EL (cell line): ENCODE measurements at places on chromosomes 3 and 15.

GRCh38 chr3:2512881-2513280 lies 414.2 kb downstream of the CNTN4 start:
- DNase-seq = no peak

GRCh38 chr15:81152799-81153198 lies 18.7 kb downstream of the CFAP161 start:
- no peak for DNase-seq

DNA sequence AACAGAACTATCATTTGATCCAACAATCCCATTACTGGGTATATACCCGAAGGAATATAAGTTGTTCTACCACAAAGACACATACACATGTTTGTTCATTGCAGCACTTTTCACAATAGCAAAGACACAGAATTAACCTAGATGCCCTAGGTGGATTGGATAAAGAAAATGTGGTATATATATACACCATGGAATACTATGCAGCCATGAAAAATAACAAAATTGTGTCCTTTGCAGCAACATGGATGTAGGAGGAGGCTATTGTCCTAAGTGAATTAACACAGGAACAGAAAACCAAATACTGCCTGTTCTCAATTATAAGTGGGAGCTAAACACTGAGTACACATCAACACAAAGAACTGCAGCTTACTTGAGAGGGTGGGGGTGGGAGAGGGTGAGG lies 142.5 kb downstream of the IL20RB start:
- no peak for DNase-seq

DNA sequence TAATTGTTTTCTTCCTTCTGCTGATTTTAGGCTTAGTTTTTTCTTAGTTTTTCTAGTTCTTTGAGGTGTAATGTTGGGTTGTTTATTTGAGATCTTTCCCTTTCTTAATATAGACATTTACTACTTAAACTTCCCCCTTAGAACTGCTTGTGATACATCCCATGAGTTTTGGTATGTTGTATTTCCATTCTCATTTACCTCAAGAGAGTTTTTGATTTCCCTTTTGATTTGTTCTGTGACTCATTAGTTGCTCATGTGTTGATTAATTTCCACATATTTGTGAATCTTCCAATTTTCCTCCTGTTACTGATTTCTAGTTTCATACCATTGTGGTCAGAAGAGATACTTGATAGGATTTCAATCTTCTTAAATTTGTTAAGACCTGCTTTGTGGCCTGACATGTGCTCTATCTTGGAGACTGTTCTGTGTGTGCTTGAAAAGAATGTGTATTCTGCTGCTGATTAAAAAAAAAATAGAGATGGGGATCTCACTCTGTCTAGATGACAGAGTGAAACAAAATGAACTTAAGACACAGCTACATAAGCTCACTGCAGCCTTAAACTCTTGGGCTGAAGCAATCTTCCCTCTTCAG lies 22.3 kb downstream of the GRM2 start:
- no peak for DNase-seq

DNA sequence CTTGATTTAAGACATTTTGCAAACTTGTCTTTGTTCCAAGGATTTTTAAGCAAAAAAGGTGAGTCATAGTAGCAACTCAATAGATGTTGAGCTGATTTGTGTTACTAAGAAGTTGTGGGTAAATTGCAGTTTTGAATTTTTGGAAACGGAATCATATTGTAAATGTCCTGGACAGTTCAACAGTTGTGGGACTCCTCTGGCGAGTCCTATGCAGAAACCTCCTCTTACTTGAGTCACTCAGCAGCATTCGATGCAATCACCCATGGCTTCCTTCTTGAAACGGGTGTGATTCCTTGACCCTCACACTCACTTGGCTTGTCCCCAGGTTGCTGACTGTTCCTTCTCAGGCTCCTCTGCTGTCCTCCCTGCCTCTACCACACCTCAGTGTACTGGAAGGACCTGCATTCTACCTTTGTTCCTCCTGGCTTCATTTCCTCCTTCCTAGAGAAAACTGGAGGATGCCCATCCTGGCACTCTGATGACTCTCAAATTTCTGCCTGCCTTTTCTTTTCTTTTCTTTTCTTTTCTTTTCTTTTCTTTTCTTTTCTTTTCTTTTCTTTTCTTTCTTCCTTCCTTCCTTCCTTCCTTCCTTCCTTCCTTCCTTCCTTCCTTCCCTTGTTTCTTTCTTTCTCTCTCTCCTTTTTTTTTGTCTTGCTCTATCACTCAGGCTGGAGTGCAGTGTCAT lies 52.8 kb upstream of the DGKG start:
- DNase-seq = peak; percentile 78

DNA sequence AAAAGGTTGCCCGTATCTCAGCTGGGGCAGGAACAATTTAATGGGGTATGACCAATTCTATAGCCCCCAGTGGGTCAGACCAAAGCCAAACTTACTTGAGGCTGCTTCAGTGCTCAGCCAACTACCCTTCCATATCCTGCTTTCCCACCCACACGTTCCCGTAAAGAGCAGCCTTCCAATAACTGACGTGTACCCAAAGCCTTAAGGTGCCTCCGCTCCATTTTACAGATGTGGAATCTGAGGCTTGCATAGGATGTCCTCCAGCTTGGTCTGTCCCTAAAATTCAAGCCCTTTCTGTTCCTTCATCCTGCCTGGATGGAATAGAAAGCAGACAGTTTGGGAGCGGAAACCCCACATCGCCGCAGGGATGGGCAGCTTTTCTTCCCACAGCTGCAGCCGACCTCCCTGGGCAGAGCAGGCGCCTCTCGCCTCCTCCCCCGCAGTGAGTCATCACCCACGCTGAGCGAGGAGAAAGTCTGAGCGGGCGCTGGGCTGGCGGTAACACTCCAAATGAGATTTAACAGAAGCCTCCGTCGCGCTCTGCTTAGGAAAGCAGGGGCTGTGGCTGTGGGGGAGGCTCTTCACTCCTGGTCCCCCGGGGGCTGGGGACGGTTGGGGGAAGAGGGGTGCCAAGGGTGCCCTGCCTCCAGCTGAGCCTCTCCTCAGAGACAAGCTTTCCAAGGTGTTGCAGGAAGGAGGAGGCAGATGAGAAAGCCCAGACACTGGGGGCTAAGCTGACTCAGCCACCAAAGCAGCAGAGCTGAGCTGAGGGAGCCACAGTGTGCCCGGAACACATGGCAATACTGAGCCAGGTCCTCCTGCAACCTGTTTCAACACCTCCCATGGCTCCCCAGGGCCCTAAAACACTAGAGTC lies 57.8 kb upstream of the HRH1 start:
- DNase-seq = peak; percentile 95

- no peak for DNase-seq
These were observed 16.9 kb upstream of the CORO2B start for GRCh38 chr15:68561901-68562300.
